ENCODE measurements at places on chromosomes 12 and 14. TPM values are rescaled to one million over a fixed set of nuclear protein-coding genes. Genes with fewer than 3 reads are reported as not detected.

DNA sequence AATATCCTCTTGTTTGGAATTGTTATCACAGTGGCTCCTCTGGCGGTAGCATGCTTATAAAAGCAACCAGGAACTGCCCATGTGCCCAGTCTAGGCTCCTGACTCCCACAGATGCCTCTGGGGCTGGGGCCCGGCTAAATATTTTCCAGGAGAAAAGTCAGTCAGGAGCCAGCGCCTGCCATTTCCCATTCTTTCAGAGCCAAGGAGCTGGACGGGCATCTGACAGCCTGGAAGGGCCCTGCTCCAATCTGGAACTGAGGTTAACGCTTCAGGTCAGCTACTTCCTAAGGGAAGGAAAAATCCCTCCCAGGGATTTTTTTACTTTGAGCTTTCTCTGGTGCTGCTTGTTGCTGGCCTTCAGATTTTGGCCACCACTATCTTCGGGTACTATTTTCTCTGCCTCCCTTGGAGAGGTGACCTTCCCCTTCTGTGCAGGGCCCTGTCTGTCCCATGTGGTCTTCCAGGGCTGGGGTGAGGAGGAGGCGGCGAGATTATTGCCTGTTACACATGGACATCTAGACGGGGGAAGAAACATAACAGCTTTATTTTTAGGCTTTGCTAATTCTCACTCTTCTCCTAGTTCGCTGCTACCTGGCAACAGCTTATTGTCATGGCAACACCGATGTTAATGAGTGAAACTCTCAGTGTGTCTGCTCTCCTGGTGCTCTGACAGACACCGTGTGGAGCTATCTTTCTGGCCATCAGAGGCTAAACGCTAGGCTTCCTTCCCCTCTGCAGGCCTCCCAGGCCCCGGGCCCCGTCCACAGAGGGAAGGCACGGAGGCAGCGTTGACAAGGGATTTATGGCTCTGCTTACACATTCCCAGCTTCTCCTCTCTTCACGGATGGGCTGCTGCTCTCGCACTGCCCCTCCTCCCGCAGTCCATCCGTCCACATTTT, 160.4 kb downstream of the CACNA1C start:
- DNase-seq: peak; percentile 78

The LRRC43 gene
- 3.6 TPM for polyA plus RNA-seq

DNA sequence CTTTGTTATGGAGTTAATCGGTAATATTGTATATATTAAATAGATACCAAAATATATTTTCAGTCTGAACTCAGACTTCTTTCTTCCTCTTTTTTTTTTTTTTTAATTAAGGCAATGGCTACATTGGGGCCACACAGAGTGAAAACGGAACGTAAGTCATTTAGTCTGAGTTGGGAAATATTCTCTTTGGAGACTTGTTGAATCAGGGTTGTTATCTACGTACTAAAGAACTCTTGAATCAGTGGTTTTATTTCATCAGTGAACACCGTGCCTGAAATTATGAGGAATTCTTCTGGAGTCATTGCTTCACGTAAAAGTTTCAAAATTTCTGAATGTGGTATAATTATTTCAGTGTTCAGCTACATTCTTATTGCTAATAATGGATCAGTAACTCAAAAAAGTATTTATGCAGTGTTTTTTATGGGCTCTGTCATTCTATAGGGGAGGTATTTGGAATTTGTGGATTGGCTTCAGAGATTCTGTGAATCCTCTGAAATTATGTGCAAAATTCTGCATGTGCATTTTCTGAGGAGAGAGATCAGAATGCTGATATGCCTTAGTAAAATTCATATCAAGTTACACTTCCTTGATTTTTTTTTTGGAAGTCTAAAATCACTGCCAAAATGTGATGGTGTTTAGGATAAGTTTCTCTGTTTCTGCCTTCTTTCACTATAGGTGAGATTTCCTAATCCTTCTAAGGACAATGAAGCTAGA, 39.6 kb downstream of the BRMS1L start:
- DNase-seq: no peak

DNA sequence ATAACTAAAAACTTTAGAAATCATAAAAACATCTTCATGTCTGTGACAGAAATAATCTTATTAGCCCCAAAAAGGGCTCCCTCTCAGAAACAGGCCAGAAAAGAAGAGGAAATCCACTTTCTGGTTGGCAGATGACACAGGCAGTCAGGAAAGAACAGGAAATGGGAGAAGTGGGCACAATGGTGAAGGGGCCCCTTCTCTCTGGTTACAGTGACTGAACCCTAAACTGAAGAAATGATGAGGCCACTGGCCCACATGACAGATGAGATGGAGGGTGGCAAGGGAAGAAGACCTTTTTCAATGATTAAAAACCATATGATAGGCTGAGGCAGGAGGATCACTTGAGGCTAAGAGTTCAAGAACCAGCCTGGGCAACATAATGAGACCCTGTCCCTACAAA, 21.1 kb downstream of the TCTN1 start:
- no peak for DNase-seq

DNA sequence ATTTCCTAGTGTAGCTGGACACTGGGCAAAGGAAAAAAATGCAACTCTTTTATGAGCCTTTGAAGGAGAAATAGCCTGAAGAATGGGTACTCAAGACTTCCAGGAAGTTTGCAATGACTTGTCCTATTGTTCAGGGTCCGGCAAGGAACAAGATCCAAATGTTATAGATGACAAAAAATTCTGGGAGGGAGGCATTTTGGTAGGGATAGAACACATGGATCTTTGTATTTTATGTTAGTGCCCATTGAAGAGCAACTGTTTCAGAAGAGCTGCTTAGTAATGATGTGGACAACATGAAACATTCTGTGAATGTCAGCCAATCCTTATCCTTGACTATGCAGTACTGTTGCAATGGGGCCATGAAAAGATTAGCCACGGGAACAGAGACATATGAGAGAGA, 138.0 kb downstream of the MGAT4C start:
- no peak for DNase-seq

DNA sequence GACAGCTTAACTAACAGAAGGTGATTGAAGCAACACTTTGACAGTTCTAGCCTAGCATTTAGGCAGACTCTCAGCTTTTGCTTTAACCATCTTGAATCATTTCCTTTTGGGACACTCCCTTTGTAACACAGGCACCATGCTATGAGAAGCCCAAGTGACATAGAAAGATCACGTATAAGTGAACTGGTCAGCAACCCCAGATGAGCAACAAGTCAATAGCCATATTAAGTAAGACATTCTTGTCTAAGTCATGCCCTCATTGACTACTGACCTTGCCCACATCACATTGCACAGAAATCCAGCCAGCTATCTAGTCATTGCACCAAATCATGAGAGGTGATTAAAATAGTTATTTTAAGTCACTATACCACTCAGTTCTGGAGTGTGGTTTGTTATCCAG, 476.8 kb downstream of the TRHDE start:
- DNase-seq: no peak

The RAB2B gene
- 38.7 TPM for polyA plus RNA-seq

GRCh38 chr14:32202491-32202997, 525 bp downstream of the RNU6-8 start:
- DNase-seq: no peak

The RDH12 gene
- 0.65 TPM for polyA plus RNA-seq

DNA sequence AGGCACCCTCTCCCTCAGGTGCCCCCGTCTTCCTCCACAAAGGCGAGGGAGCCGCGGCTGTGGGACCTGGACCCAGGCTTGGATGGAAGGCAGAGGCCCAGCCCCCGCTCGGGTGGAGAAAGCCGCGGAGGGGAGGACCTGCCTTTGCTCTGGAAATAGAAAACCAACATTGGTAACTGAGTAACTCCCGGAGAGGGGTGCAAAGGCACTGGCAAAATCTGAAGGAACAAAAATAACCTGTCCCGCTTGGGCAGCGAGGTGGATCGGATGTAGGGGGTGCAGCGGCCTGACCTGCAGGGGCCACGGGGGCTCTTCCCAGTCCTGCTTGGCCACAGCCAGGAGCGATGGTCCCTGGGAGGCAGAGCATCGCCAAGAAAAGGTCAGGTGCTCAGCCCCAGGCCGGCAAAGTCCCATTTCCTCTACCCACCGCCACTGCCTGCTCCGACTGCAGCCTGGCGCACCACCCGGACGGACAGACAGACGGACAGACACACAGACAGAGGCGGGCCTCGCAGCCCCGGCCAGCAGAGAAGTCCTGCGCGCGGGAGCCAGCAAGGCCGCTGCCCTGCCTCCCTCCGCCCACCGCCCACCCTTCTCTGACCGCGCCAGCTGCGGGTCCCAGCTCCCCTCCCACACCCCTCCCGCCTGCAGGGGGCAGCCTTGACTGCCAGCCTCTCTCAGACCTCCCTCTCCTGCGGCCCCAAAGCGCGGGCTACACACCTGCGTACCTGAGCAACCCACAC, 21.4 kb upstream of the TMEM106C start:
- DNase-seq: peak; percentile 60

DNA sequence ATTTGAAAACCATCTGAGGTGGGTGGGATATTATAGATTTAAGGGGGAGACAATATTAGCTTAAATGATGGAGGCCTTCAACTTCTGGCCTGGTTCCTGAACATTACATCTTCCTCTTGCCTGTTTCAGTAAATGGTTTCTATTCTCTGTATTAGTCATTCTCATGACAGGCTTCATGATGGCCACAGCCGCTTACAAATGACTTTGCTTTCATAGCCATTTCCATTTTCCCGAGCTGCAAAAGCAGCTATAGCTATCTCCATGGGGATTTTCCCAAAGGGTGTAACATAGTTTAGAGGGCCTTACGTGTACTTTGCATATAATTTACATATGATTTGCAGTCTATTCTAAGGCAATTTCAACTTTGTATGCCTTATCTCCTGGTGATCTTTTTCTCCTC, 121.8 kb downstream of the NRXN3 start:
- no peak for DNase-seq

The RIN3 gene
- 8.4 TPM for polyA plus RNA-seq

GRCh38 chr12:19799895-19800602, 360.8 kb downstream of the AEBP2 start:
- no peak for DNase-seq

The KRT83 gene
- polyA plus RNA-seq: not detected

The USP15 gene
- polyA plus RNA-seq: 56.5 TPM

- DNase-seq: no peak
These were observed 96.0 kb downstream of the GPHN start for GRCh38 chr14:66603945-66604344.

- DNase-seq: no peak
These were observed 10.6 kb downstream of the GPR33 start for GRCh38 chr14:31477248-31477647.

DNA sequence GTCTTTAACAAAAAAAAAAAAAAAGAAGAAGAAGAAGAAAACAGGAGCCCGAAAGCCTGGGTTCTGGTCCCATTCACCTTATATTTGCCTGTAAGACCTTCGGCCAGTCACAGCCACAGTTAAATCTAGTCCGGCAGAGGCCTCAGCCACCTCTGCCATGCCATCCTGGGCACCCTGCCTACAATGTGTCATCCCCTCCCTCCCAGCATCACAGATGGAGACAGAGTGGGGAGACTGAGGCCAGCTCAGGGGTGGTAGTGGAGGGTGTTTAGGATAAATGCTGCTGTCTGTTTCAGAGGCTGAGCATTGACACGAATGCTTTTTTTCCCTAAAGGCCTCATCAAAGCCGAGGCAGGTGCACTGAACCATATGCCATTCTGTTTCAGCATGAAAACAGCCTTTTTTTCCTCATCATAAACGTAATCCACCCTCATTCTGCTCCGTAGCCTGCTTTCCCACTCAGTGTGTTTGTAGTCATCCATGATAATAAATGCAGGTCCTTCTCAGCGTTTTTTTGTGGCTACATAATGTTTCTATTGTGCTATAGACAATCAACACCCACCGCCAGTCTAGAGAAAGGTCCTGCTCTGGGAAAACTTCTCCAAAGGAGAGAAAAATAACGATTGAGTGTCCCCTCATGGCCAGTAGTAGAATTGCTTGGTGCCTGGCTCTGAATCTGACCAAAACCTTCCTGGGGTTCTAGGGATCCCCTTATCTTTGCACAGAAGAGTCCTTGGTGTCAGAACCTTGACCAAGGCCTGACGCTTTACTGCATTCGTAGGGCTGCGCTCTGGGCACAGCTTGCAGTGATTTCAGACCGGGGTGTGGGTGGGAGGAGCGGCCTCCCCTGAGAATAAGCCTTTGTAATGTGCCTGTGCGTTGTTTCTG, 41.1 kb upstream of the TSPAN9 start:
- no peak for DNase-seq

The CPM gene
- 35.6 TPM for polyA plus RNA-seq

DNA sequence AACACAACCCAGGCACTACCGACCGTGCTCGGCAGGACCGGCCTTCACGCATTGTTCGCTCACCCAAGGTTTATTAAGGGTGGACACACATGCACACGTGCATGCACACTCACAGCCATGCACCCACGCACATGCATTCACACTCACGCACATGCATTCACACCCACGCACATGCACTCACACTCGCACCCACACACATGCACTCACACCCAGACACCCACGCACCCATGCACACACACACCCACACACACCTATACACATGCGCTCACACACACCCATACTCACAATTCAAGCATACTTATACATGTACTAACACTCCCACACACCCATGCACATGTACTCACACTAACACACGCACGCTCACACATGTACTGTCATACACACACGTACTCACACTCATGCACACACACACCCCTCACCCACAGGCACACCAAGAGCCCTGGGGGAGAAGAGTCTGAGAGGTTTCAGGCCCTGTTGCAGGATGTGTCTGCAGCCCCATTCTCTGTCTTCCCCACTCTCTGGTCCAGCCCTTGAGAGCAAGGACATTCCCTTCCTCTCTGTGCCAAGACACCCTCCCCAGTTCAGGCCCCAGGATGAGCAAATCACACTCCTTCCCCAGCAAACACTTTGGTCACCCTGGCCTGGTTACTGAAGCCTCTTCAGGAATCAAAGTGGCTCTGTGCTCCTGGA, 49.4 kb upstream of the BCL11B start:
- no peak for DNase-seq

The NGB gene
- polyA plus RNA-seq: not detected

DNA sequence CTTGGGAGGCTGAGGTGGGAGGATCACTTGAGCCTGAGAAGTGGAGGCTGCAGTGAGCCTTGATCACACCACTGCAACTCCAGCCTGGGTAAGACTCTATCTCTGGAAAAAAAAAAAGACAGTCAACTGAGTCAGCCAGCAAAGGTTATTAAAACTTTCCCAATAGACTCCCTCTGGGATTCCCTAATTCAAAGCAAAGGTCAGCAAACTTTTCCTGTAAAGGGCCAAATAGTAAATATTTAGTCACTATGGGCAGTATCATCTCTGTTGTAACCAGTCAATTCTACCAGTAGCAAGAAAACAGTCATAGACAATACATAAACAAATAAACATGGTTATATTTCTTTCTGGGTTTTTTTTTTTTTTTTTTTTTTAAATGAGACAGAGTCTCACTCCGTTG, 122.5 kb downstream of the IPO8 start:
- DNase-seq: no peak

DNA sequence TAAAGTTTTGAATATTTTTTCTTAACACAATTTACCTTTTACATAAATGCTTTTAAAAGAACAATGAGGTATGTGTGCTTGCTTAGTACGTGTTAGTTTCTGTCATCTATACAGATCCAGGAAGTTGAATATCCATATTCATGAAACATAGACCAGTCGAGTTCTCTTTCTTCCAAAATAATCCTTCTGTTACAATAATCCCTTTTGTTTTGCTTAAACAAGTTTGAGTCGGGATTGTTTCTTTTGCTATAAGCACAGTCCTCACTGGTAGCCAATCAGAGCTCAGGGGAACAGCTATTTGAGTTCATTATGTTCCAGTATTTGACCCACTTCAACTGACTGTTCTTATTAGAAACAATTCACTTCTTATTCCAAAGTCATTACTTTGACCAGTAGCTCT, 214.7 kb upstream of the FLRT2 start:
- DNase-seq: no peak

The ESR2 gene
- 1.2 TPM for polyA plus RNA-seq

The ABCC9 gene
- polyA plus RNA-seq: 24.5 TPM

- no peak for DNase-seq
These were observed 60.7 kb downstream of the CCNK start for GRCh38 chr14:99541677-99542470.

- no peak for DNase-seq
These were observed 10.0 kb downstream of the ANKRD9 start for GRCh38 chr14:102499401-102500157.

Measured in renal cortex interstitium (tissue), 15 donors.